ENCODE measurements at places on chromosomes 11 and 22.

DNA sequence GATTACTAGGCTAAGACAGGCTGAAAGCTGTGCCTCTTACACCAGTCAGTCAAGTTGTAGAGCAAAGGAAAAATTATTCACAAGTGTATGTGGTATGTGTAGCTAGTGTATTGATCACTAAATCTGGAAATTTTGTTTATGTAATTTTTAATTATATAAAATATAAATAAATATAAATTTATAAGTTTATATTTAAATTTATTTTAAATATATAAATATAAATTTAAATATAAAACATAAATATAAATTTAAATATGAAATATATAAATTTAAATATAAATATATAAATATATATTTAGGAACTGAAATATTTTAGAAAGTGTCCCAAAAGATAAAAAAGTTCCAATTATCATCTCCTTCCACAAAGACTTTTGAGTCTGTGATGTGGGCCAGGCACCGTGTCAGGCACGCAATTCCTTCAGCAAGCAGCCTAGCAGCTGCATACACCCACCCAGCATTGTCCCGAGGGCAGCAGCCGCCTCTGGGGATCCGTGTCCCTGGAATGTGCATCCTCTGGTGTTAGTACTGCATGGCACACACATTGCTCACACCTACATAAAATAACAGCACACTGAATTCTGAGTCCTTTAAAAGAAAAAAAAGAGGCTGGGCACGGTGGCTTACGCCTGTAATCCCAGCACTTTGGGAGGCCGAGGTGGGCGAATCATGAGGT lies 1098.0 kb downstream of the BRD1 start:
- DNase-seq = peak; percentile 28

DNA sequence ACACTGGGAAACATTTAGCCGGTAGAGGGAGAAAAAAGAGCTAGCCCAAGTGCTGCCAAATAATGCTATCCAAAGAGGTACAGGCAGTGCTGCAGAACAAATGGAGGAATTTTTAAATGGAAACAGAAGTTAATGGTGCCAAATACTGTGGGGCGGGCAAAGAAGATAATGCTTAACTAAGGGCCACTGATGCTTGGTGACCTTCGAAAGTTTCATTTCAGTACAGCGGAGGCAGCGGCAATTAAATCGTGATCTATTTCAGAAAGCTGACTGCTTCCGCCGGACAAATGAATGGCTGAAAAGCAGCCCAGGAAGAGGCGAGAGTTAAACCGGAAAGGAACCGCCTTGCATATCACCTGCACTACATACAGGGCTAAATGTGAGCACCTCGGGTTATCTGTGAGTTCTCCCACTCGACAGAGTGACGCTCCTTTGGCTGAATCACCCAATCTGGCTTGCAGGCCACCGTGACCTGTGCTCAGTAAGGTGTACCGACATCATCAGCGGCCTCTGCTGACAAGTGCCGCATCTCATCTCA lies 42.1 kb downstream of the CADM1 start:
- no peak for DNase-seq

DNA sequence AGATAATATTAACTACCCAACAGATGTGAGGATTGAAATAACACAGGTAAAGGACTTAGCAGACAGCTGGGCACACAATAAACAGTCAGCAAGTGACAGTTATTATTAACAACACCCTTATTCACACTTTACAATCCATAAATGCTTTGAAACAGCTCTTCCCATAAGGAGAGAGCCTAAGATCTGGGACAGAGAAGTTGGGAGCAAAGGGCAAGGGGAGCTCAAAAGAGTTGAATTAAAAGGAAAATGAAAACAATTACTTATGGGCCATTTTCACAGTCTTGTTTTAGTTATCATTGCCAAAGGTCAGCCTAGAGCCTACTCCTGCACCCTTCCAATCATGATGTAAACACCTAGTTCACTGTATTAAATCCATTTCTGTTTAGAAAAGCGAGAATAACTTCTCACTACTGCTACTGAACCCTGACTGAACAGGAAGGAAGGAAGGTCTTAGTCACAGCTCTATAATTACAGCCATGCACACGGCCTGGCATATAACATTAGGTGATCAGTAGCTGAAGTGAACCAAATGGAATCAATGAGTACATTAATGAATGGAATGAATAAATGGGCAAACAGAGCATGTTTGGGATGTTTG lies 111.3 kb downstream of the PLEKHA7 start:
- no peak for DNase-seq

DNA sequence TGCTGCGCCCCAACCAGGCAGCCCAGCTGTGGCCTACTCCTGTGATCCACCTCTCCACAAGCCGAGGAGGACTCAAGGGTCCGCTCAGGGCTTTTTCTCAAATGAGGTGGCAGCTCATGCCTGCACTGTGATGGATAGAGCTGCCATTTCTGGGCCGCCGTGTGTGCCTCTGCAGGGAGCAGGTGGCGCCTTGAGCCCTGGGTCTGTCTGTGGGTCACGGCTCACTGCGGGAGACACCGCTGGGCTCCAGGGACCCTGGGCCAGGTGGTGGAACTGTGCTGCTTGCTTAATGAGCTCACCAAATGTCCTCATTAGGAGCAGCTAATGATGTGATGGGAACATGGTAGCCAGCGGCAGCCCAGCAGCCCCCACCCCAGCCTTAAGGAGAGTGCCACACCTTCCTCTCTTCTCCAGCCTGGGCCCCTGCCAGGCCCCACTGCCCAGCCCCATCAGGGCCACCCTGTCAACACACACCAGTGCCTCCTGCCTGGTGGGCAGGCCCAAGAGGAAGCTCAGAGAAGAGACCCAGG lies 50.8 kb downstream of the DHCR7 start:
- DNase-seq = no peak

GRCh38 chr11:19225581-19225980 lies 15.2 kb downstream of the E2F8 start:
- no peak for DNase-seq

GRCh38 chr11:76512851-76513653 lies 68.2 kb downstream of the EMSY start:
- no peak for DNase-seq

DNA sequence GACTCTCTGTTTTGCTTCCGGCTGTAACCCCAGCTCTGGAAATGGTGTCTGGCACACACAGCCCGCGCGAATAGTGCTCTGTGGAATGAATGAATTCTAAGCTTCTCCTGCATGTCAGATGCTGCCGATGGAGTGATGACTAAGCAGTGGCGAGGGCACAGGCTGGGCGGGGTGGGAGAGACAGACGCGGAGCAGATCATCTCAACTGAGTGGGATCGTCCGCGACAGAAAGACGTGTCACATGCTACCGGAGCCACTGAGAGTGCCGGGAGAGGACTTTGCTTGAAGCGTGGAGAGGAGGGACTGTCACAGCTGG lies 334.5 kb downstream of the CTTN start:
- peak; percentile 45 for DNase-seq
